NCI-H1436 treated with DMSO at 0.1 percent for 48 hours (cell line): ENCODE measurements at places on chromosomes 3 and 15.

DNA sequence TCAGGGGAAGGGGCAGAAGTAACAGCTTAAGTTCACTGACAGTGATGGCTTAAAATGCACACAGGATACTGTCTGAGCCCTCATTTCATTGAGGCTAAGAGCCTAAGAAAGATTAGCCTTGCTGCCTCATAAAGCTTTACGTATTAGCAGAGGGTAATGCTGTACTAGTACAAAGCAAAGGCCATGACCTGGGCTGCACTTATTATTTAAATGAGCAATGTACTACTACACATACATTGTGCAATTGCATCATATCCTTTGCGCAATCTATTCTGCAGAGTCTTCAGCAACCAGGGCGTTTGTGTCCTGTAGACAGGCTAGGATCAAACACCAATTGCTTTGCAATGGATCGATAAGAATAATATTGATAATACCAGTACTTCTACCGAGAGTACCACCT, 221.8 kb downstream of the TPRG1 start:
- no peak for DNase-seq

DNA sequence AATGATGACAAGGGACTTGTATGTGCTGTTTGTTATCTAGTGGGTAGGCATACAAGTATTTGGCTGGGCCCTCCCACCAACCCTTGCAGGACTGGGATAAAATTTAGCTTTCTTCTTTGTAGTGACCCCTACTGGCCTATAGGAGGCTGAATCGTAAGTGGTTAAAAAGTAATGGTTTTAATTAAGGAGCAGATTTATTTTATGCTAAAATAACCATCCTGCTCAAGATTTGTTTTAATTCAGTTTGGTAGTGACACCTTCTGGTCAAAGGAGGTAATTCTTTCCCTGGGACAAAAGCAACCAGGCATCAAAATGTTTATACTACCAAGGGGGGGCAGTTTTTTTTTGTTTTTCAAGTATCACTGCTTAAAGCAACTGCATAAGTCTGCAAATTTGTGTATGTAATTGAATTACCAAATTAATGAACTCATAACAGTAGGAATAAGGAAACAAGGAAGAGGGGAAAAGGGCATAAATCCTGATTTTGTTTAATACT, 70.7 kb downstream of the TOP2B start:
- DNase-seq, result no peak

- no peak for DNase-seq
Observed at GRCh38 chr15:98076021-98076816, 115.7 kb downstream of the ARRDC4 start.

DNA sequence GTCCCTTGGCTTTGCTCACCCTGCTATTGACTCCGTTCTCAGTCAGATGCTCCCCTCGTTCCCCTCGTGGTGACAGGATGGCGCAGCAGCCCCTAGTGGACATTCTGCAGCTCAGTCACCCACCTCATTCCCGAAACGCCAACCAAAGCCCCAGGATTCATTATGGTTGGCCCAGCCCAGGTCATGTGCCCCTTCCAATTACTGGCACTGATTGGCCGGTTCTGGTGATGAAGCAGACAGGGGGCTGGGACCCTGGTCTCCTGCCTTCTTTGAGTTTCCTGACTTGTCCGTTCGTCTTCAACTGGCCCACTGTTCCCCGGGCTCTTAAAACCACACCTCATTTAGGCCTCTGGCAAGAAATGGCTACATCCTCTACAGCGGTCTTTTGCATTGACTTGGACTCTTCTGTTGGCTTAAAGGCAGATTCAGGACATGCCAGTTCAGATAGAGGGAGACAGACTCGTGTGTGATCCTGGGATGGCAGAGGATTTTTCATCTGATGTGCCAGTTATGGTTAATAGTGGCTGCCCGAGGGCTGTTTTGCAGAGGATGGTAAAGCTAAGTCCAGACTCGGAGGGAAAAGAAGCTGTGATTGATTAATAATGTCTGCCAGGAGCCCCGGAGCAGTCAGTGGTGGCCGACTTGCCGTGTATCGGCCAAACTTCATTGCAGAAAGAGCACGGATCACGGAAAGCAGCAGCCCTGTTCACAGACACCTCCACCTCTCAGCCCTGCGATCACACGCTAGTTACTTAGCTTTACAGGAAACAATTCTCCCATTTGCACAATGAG, 37.8 kb downstream of the LSM3 start:
- no peak for DNase-seq

- DNase-seq, result no peak
Observed at GRCh38 chr3:174423936-174424335, 435.2 kb upstream of the NAALADL2 start.

DNA sequence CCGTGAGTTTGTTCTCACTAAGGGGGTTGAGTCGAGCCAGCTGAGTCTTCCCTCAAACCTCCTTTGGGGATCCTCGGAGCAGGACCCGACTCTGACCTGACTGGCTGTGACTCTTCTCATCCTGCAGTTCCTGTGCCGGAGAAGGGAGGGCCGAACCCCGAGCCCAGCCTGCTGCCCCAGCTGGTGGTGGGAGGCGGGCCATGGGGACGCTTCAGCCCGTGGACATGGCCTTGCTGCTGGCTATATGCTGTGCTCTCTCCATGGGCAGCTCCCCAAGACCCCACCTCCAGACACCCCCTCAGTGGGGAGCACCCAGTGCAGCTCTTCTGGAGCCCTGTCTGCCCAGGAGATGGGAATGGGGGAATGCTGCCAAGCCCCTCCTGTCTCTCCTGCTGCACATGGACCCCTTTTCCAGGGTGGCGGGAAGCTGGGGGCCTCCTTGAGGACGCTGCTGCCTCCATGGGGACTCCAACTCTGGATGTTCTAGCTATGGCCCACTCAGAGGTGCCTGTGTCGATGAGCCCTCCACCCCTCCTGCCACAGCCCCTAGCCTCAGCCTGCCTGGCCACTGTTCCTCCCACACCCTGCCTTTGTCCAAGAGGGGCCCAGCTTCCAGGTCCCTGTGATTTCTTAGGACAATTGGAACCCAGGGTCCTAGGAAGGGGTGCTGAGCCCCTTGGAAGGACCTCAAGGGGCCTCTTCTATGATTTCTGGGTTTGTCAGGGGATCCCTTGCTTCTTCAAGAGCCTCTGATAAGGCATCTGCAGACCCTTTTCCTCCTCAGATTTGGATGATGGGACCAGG, 12.8 kb downstream of the C15orf39 start:
- no peak for DNase-seq

- DNase-seq, result no peak
Observed at GRCh38 chr15:99983171-99983885, 250.1 kb upstream of the LYSMD4 start.

DNA sequence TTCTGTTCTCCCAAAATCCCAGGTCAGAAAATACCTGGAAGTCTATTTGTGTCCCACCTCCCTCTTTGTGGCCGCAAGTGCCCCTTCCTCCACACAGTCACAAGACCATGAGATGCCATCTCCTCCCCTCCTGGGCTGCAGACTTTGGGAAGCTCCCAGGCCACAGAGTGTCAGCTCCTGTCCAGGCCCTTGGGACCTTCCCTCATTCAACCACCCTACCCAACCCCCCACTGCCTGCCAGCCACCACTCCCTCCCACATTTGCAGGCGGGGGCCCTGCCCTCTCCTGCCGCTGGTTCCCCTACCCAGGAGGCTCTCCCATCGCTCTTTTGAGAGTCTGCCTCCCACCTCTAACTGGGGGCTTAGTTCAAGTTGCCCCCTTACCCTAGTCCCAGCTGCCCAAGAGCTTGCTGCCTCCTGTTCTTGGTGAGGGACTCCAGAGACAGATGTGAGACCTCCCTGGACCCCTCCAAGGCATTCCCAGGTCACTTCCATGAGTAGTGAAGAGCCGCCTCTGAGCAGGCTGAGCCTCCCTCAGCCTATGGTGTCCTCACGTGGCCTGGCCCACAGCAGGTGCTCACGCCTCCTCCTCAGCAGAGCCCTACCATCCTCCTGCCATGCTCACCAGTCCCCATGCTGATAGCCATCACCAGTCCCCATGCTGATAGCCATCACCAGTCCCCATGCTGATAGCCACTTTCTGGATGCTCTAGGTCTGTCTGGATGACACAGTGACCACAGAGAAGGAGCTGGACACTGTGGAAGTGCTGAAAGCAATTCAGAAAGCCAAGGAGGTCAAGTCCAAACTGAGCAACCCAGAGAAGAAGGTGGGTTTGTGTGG, 15.9 kb upstream of the STAB1 start:
- DNase-seq, result no peak

- no peak for DNase-seq
Observed at GRCh38 chr15:35783203-35783602, 237.2 kb upstream of the DPH6 start.

DNA sequence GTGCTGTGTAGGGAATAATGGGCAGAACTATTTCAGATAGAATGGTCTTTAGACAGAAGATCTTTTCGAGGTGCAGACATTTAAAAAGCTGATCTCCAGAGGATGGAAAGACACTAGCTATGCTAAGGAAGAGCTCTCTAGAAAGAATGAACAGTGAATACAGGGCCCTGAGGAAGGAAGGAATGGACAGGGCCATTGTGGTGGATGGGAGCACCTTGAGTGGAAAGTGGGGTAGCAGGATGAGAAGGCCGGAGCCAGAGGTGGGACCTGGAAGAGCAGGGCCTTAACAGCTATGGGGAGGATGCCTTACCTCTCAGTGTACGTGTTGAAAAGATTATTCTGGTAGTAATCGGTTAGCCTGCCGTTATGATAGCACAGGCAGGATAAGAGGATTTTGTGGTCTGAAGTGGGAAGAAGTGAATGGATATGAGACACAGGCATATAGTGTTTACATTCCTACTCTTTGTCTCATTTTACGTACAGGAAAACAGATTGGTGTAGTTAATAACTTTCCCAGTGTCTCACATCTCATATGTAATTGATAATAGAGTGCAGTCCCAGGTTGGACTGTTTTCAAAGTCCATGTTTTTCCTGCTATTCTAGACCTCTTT, 172.4 kb downstream of the KLHL25 start:
- DNase-seq, result no peak

DNA sequence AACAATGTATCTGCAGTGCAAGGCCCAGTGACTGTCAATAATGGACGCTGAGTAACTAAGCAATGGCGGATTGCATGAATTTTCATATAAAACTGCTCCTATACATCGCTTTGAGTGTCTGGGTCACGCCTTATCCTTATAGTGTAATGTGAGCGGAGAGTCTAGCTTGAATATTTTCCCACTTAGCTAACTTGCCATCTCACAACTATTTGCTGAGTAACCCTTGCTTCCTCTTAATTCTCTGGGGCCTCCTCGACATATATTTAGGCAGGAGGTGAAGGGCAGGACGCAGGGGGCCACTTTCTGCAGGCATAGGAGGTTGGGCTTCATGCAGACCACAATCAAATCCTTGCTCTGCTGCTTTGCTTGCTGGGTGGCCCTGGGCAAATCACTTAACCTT, 24.0 kb downstream of the ST8SIA2 start:
- no peak for DNase-seq

GRCh38 chr15:31464216-31465082, 137.8 kb downstream of the KLF13 start:
- no peak for DNase-seq

GRCh38 chr15:60551781-60552161, 72.8 kb upstream of the ICE2 start:
- no peak for DNase-seq

- no peak for DNase-seq
Observed at GRCh38 chr3:194306109-194306686, 44.9 kb downstream of the CPN2 start.

DNA sequence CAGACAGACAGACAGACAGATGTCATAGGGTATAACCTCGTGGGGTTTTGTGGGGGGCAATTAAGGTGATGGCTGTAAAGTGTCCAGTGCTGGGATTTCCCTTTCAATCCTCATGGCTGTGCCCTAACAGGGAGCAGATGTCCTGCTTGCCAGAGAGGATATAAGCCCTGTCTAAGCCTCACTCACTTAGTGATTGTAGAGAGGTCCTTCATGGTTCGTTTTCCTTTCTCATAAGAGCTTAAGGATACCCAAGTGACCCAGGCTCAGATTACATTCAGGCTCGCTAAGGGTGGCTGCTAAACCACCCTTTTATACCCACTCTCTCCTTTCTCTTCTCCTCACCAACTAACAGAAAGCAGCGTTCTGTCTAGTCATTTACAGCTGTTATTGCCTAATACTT, 19.2 kb downstream of the LYSMD2 start:
- DNase-seq, result no peak

GRCh38 chr3:129441782-129442181, 1.8 kb downstream of the IFT122 start:
- no peak for DNase-seq

DNA sequence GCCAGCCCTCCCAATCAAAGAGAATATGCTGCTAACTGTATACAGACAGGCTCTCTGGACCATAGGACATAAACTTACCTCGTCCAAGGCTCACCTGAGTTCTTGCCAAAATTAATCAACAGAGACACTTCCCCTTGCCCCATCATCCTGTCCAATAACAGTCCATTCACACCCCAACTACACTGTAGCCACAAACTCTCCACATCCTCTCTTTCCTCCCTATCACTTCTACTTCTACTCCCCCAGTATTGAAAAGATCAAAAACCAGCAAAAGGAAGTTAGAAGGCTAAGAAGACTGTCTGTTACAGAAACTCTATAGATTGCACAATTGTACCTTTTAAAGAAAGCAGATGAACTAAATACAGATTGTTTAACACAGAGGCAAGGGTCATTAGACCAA, 133.5 kb upstream of the STT3B start:
- DNase-seq, result no peak

- no peak for DNase-seq
Observed at GRCh38 chr3:82475306-82475705, 713.9 kb upstream of the GBE1 start.

DNA sequence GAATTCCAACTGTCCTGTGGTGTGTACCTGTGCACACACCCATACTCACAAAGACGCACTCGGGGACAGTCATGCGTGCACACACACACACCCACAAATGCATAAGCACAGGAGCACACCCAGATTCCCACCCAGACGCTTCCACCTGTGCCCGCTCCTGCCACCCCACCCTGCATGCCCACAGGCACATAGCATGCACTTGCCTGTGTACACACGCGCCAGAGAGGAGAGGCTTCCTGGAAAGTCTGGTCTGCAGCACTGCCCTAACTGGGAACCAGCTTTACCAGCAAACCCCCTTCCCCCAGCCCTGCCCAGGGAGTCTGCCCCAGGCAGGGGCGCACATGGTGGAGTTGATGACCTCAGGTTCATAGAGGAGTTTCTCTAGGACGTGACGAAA, 246.2 kb downstream of the UACA start:
- no peak for DNase-seq

DNA sequence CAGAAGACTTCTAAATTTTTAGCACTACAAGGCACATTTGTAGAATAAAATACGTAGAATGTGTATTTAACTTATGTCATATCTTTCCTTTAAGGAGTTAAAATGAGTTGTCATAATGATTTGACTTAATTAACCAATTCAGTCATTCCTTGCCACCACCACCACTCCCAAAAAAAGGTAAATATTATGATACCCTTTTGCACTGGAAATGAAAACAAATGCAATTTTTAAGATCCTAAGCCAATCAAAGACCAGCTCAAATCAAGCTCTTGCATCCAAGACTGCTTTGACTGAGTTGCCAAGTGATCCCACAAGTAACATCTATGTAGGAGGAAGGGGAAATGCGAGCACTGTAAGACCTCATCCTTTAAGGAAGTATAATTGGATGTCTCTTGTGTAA, 426.6 kb upstream of the ATP11B start:
- no peak for DNase-seq

GRCh38 chr15:70669966-70670658, 93.2 kb downstream of the UACA start:
- DNase-seq, result no peak
